ENCODE measurements at places on chromosomes 3 and 15. TPM values are rescaled to one million over a fixed set of nuclear protein-coding genes. Genes with fewer than 3 reads are reported as not detected.

DNA sequence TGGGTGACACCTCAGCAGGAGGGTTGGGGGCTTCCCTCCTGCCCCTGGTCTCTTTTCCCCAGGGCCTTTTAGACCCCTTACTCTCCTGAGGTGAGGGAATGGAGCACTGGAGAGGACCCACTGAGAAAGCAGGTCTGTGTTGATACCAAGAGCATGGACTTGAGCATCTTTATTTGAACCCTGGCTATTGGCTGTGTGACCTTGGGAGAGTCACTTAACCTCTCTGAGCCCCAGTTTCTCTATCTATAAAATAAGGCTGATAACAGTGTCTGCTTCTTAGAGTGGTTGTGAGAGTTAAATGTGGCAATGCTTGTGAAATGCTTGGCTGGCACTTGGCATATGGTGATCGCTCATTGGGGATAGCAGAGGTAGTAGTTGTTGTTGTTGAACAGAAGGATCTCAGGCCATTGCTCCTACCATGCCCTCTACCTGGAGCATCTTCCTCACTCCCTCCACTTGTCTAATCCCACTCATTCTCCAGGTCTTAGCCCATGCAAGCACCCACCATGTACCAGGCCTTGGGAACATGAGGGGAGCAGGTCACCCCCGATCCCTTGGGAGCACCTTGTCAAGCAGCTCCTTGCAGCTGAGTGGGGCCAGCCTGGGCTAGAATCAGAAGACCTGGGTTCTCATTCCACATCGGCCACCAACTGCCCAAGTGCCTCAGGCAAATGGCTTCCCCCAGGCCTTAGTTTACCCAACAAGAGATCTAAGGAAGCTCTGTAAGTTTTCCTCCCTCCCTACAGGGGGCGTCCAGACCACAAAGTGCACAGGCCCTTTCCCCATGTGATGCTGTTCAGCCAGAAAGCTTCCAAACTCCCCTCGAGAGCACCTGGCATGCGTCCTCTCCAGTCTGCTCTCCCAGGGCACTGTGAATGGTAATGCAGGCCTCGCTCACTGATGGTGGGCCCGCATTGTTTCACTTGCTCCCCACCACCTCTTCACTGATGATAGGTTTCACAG lies 96.7 kb downstream of the LSM3 start:
- DNase-seq, result no peak

DNA sequence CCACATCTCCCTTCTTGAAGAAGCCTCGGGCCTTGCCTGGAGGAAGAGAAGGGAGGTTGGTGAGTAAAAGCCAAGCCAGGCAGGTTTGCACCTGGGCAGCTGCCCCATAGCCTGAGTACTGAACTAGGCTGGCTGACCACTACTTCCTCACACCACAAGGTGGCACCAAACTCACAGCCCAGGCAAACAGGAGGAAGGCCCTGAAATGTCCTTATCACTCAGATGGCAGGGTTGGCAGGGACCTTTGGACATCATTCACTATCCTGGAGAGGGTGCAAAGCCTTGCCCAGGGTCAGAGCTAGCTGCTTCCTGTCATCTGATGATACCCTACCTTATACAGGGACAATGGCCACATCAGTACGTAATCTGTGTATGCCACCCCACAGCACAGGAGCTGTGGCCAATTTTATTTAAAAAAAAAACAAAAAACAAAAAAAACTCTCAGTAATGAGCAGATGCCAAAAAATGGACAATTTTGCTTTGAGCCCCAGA lies 2.2 kb upstream of the GRAMD2A start:
- DNase-seq, result peak; percentile 78

DNA sequence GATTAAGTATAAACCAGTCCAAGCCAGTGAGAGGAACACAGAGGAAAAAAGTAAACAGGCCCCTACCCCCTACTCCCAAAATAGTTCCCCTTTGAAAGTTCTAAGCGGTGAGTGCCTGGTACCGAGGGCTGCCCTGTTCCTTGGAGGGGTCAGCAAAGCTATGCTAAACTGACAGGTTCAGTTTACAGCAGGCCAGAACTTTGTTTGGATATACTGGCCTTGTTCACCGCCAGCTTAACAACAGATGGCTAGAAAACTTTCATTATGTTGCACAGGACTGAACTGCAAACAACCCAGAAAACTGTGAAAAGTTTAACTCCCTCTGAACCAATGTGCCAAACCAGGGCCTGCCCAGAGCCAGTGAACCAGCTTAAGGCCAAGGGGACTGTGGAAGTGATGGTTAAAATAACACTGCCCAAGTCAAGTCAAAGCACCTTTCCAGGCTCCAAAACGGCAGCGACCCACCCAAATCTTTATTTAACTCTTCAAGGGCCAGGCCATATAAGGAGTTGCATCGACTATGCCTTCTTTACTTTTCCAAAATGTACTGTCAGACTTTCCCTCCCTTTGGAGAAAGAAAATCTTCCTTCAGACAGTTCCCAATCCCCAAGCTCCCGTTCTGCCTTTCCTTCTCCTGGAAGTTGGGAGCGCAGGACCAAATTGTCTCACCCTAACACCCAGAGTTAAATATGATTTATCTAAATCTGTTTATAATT lies 448.0 kb downstream of the FOXP1 start:
- DNase-seq, result no peak

DNA sequence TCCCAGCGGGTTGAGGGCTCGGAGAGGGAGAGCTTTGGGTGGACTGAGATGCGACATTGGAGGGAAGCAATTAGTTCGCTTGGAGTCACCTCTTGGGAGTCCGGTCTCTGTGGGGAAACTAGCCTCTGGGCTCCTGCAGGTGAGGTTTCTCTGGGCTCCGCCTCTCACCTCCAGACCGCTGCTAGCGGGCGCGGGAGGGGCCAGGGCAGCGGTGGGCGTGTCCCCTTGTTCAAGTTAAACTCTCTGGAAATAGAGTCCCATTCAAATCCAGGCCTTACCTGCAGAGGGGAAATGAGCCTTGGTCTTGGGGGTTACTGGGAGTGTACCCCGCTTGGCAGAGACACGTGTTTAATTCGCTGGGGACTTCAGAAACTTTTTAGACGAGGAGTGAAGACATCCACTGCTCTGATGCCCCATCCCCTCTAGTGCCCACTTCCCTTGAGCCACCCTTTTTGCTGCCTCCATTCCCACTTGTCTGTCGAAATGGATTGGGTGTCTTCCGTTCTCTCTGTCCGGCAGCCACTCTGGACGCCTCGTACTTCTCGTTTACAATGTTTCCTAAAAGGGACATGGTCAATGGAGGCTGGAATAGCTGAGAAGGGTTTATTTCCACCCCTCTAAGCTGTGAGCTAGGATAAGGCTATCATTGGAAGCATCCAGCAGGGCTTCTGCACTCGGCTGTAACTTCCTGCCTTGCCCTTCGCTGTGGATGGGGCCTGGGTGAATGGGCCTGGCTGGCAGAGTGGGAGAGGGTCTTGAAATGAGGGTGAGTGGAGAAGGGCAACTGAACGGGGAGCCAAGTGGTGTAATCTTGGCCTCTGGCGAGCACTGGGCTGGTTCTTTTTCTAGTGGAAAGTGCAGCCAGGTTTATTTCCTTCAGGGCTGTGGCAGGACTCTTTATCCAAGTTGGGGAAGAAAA lies 1.1 kb downstream of the MITF start:
- DNase-seq, result no peak

- DNase-seq, result no peak
These were observed 495.1 kb upstream of the SGO1 start for GRCh38 chr3:20680990-20681628.

- DNase-seq, result no peak
These were observed 702.8 kb downstream of the SI start for GRCh38 chr3:164375538-164375937.

- no peak for DNase-seq
These were observed 41.4 kb upstream of the LMCD1 start for GRCh38 chr3:8460050-8460708.

DNA sequence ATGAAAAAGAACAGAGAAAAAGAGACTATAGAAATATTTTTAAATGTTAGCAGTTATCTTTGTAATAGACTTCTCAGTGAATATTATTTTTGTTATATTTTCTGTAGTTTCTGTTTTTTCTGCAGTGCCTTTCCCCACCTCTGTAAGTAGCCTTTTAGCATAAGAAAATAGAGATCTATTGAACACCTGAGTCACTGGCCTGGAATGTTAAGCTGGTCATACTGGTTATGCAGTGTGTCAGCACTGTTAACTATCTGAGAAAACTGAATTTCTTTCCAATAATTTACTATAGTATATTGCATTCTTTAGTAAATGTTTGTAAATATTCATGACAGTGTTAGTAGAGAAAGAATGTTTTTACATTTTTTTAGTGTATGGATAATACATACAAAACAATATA lies 79.8 kb downstream of the NECTIN3 start:
- DNase-seq, result peak; percentile 43

- no peak for DNase-seq
These were observed 5.4 kb upstream of the ACAN start for GRCh38 chr15:88797663-88798339.

DNA sequence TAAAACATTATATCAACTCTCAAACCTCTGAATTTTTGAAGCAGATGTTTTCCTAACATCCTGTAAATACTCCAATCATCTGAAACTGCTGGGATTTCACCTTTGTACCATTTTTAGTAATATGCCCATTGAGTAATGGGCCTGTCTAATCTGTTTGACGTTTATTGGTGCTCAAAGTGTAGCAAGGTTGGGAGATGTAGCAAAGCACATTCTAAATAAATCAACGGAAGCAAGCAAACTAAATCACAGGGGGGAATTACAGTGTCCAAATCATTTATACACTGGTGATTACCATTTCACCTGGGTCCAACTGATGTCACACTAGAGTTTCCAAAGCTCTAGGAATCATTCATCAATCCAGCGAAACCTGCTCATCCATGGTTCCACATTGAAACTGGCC lies 518.7 kb upstream of the TBL1XR1 start:
- no peak for DNase-seq

DNA sequence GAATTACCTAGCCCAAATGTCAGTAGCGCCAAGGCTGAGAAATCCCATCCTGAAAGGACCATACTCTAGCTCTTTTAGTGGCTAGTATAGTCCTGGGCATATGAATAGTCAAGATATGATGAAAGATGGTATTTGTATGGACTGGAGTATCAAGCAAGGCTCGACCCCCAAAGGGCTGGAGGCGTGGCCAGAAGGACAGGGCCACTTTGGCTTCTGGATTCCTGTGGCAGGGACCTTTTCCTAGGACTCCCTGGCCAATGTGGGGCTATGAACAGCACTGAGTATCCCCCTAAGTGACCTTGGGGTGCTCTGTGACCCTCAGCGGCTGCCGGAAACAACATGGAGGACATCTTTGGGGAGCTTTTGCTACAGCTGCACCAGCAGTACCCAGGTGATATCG lies 6.0 kb downstream of the MPI start:
- no peak for DNase-seq

DNA sequence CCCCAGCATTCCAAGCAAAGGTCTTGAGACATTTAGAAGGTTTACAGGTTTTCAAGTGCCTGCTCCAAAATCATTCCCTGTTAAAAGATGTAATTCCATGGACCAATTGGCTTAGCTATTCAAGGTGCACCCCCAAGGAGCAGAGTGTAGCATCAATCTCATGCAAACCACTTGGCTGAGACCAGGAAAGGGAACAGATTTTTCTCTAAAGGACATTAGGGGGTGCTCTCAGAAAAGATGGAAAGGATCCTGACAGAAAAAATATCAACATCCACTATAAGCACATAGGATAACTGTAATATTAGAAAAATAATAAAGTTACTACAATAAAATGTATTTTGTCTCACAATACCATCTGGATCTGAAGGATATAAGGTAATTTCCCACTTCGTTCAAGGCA lies 328.0 kb upstream of the CDIN1 start:
- peak; percentile 55 for DNase-seq

GRCh38 chr15:49627407-49627877 lies 6.6 kb downstream of the DTWD1 start:
- DNase-seq, result peak; percentile 87

DNA sequence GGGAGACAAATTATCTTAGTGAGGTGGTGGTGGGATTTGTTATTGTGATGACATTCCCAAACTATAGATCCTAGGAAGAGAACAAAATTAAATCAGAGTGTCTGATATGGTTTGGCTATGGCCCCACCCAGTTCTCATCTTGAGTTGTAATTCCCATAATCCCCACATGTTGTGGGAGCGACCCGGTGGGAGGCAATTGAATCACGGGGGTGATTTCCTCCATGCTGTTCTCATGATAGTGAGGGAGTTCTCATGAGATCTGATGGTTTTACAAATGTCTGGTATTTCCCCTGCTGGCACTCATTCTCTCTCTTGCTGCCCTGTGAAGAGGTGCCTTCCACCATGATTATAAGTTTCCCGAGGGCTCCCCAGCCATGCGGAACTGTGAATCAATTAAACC lies 62.0 kb downstream of the RPL22L1 start:
- peak; percentile 47 for DNase-seq

- DNase-seq, result no peak
These were observed 308.9 kb upstream of the TMCO5A start for GRCh38 chr15:37625576-37625975.

GRCh38 chr3:152403632-152404066 lies 134.9 kb downstream of the MBNL1 start:
- DNase-seq, result no peak

- DNase-seq, result no peak
These were observed 45.8 kb downstream of the HAPLN3 start for GRCh38 chr15:88849376-88850072.

- no peak for DNase-seq
These were observed 62.7 kb downstream of the SLMAP start for GRCh38 chr3:57818772-57819171.

DNA sequence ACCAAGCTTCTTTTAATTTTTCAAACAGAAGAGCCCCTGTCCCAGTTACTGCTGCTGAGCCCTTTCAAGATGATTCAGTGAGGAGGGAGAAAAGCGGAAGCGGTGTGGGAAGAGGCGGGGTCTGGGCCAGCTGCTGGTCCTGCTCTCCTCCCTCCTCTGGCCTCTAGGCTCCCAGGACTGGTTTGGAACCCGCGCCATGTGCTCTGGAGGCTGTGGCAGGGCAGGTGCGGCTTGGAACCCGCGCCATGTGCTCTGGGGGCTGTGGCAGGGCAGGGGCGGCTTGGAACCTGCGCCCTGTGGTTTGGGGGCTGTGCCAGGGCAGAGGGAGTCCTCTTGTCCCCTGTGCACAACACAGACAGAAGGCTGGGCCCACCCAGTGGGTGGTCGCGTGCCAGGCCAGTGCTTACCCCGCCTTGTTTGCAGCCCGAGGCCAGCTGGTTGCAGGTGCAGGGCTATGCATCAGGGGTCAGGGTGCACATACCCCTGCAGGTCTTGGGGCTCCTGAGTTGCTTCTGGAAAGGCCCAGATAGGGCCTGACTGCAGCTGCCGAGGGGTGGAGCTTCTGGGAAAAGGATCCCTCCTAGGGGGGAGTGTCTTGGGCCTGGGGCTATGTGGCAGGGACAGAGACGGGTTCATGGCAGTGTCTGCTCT lies 12.2 kb downstream of the ALG1L2 start:
- peak; percentile 27 for DNase-seq

SEMA6D gene
- 1.4 TPM for total RNA-seq

SEMA3B gene
- 5.6 TPM for total RNA-seq

CHRM5 gene
- total RNA-seq, result not detected

POLG gene
- 47.9 TPM for total RNA-seq

GRIP2 gene
- not detected for total RNA-seq

AHSG gene
- not detected for total RNA-seq

TEX55 gene
- total RNA-seq, result not detected

DNAH1 gene
- 0.78 TPM for total RNA-seq

All from RPMI7951 (cell line).